ENCODE measurements at places on chromosomes 3 and 15.

DNA sequence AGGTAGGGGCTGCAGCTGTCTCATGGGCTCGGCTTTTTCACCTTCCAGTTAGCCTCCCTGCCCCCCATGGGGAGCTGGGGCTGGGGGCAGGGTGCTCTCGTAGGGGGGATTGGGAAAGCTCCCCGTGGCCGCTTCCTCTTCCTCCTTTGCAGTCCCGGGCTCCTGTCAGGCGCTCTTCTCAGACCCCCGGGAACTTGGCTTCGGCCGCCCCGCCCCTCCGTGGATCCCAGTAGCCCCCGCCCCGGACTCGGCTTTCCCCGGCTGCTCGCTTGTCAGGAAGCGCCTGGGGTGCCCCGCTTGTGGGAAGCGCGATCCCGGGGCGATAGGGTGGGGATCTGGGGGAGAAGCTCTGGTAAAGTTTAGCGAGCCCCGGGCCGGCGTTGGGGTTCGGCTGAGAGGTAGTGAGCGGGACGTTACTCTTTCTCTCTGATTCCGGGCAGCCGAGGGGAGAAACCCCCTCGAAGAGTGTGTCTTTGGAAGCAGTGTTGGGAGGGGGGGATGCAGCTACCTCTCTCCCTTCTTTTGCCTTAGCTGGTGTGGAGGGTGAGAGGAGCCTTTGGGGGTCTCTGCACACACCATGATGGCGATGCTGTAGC lies 611 bp downstream of the PIAS1 start:
- peak; percentile 19 for DNase-seq

GRCh38 chr3:122101646-122102045 lies 46.5 kb downstream of the CD86 start:
- DNase-seq: peak; percentile 44

DNA sequence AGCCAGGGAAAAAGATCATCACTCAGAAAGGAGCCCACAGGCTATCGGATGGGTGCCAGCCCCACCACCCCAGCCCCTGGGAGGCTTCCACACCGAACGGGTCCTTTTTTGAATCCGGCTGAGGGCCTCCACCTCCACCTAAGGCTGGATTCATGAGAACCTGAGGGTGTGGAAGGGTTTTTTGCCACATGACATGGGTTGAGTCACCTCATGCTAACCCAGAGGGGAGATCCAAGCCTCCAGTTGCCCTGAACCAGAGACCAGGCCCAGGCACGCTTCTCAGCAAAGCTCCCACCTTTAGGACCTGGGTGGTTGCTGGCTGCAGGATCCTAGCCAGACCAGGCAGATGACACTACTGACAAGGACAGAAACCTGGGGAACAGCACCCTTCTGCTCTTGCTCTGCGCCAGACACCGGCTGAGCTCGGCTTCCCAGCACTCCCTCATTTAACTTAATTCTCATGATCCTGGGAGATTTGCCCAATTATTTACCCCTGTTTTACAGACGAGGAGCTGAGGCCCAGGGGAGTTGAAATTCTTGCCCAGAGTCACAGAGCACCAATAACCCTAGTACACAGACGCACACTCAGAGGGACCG lies 25.6 kb downstream of the DUSP7 start:
- no peak for DNase-seq

DNA sequence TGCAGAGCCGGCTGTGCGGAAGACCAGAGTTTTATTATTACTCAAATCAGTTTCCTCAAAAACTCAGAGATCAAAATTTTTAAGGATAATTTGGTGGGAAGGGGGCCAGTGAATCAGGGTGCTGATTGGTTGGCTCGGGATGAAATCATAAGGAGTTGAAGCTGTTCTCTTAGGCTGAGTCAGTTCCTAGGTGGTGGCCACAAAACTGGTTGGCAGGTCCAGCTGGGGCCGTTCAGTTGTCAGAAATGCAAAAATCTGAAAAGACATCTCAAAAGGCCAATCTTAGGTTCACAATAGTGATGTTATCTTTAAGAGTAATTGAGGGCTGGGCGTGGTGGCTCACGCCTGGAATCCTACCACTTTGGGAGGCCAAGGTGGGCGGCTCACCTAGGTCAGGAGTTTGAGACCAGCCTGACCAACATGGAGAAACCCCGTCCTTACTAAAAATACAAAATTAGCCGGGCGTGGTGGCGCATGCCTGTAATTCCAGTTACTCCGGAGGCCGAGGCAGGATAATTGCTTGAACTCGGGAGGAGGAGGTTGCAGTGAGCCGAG lies 2.3 kb upstream of the ZNF589 start:
- DNase-seq: no peak

- DNase-seq: no peak
Observed at GRCh38 chr15:89812011-89812846, 2.4 kb downstream of the ANPEP start.

GRCh38 chr3:187804120-187804744 lies 59.0 kb upstream of the BCL6 start:
- no peak for DNase-seq

DNA sequence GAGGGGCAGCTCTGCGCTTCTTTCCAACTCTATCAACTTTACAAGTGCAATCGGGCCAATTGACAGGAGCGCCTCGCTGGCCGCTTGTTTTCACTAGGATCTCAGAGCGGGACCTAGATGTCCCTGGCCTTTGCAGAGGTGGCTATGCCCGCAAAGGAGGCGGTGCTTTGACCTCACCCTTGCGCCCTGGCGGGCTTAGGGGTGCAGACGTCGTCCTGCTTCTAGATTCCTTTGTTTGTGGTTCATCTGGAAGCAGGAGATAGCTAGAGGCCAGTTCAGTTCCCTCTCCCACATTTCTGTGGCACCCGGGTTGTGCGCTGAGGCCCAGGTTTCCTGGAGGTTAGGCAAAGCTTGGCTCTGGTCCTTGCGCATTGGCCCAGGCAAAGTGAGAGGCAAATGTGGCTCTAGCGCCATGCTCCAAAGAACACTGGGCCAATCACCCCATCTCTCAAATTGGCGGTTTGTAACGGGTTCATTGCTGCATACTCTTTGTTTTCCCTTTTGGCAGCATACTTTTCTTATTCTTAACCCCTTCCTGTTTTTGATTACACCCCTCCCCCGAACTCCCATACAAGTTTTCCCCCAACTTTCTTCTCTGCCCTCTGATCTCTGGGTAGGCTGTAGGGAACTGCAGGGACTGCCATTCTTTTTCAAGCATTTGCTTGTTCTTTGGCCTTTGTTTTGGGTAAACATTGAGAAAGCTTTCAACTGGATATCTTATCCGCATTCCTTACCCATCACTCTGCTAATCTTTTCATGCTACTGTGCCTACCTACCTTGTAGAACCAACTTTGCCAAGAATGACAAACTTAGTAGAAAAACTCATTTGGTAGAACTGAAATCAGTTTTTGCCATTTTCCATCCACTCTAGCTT lies 1.4 kb downstream of the PPM1L start:
- DNase-seq: no peak

- DNase-seq: no peak
Observed at GRCh38 chr3:106458952-106459351, 590.1 kb upstream of the CBLB start.

DNA sequence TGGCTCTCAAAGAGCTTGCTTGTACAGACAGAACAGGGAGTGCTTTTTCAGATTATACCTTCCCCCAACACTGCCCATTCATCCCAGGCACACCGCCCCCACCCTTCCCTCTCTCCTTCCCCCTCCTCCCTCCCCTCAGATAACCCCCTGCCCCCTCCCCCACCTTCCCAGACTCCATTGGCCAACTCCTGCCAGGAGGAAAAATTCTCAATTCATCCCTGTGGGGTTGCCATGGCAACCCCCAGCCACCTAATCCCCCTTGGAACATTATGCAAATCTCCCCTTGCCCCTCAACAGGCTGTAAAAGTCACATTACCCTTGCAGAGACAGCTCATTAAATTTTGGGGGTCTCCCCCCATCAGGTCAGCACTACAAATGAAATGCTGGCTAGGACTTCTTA lies 14.3 kb downstream of the TLE3 start:
- no peak for DNase-seq

DNA sequence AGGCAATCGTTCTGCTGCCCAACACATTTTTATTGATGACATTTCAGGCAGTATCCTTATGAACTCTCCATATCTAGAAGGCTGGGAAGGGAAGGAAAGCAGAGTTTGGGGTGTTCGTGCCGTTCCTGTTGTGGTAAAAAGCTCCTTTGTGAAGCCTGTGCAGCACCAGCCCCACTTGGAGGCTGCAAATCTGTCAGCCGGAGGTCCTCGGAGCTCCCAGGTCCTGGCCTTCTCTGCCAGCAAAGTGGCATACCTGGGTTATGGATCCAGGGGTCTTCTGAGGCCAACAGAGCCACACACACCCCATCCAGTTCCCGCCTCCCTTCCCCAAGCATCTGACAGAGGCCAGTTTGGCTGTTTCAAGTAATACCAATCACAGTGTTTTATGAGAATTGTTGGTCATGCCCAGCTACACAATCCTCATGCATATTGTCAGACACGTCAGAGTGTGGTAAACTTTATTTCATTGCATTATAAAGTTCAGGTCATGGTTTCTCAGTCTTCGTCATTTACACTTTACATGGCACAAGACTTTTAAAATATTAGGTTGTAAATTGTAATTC lies 15.9 kb upstream of the USP3 start:
- no peak for DNase-seq

DNA sequence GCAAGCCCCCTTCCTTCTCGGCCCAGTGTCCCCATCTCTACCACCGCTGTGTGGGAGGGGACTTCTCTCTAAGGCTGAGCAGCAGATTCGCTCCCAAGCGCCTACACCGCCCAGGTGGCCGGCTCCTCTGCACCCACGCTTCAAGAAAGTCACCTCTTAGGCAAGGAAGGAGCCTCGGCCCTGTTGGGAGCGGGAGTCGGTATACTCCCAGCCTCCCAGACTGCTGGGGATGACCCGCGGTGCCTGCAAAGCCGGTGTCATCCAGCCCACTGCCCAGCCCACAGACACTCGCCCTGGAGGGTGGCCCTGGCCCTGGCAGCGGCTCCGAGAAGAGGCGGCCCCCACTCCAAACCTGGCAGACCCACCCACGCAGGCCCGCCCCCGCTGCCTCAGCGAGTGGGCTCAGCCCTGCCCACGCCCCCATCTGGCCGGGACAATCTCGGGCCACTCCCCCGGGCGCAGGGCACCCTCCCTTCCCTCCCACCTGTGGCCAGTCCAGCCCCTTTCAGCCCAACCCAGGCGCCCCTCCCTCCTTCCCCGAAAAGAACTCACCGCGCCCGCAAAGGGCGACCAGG lies 396 bp downstream of the CHRNB4 start:
- DNase-seq: no peak

DNA sequence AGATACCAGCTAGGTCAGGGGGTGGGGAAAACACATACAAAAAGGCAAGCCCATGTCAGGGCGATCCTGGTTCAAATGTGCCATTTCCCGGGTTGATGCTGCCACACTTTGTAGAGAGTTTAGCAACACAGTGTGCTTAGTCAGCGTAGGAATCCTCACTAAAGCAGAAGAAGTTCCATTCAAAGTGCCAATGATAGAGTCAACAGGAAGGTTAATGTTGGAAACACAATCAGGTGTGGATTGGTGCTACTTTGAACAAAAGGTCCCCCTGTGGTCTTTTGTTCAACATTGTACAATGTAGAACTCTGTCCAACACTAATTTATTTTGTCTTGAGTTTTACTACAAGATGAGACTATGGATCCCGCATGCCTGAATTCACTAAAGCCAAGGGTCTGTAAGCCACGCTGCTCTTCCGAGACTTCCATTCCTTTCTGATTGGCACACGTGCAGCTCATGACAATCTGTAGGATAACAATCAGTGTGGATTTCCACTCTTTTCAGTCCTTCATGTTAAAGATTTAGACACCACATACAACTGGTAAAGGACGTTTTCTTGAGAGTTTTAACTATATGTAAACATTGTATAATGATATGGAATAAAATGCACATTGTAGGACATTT lies 28.9 kb downstream of the TPM1 start:
- peak; percentile 16 for DNase-seq

DNA sequence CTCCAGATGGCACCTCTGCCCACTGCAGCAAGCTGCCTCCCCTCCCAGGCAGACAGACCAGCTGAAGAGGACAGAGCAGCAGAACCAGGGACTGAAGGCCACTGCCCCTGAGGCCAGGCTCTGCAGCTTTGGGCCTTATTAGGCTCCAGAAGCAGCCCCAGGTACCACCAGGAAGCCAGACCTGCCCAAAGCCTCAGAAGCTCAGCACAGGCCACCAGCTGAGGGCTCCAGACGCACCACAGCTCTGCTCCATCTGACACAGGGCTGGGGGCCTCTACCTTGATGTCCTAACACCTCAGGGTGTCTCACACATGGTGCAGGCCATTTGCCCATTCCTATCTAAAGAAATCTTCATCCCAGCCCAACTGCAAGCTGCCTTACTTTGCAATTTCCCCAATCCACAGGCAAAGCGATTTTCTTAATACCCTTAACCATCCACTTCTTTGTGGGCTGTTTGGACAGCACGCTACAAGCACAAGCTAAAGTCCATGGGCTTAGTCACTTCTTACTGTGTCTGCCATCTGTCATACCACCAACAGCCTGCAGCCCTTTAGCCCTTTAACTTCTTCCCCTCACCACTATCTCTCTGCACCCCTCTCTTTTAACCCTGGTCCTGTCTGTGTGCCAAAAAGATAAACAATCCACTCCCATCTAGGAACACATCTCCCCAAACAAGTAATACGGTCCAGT lies 112.1 kb downstream of the IQSEC1 start:
- DNase-seq: no peak

DNA sequence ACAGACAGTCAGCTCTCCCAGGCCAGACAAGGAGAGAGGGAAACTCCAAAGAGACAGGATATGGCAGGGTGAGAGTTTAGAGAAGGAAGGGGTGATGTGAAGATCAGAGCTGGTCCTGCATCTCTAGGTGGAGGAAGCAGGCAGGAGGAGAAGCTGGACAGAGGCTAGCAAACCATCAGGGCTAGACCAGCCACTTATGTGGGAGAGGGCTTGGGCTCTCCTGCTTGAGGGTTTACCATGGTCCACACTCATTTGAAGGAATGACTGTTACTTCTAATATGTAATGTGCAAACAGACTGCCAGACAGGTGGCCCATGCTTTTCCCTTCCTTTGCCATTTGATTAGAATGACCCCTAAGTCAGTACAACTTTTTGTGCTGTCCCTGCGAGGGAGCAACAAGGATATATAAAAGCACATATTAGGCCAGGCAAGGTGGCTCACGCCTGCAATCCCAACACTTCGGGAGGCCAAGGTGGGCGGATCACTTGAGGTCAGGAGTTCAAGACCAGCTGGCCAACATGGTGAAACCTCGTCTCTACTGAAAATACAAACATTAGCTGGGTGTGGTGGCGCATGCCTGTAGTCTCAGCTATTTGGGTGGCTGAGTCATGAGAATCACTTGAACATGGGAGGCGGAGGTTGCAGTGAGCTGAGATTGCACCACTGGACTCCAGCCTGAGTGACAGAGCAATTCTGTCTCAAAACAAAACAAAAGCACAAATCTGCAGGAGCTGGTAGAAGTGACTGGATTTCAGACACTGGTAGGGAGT lies 41.0 kb upstream of the MANF start:
- DNase-seq: peak; percentile 78

DNA sequence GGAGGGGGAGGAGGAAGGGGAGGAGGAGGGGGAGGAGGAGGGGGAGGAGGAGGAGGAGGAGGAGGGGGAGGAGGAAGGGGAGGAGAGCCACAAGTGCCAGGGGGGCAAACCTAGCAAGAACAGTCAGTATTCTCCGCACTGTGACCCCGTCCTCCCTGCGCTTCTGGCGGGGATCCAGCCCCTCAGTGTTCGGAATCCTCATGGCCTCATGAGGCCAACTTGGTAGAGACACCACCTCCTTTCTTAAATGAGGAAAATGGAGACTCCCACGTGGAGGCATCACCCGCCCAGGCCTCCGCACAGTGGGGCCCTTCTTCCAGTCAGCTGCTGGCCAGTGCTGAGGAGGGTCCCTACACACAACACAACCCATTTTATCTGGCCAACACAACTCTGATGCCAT lies 163.4 kb downstream of the XXYLT1 start:
- DNase-seq: no peak
